ENCODE measurements at places on chromosomes 1 and 21.

DNA sequence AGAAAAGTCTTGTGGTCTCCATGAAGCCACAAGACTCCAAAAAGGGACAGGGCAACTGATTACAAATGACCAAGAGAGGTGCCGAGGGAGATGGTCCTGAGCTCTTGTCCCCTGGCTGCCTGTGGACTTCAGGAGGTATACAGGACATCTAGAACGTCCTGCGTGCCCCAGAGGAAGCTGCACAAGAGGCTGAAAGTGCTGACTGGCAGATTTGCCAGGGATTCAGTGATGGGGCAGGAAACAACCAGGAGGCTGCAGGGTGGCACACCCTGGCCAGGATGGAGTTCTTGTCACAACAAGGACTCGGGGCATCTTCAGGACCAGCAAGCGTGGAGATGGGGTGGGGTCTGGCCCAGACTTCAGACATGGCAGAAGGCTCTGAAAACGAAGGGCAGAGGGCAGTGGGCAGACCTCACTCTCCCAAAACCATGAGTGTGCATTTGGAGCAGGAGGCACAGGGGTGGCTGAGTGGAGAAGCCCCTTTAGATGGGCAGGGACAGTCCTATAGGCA, 13.4 kb upstream of the PKP1 start:
- no peak for DNase-seq

DNA sequence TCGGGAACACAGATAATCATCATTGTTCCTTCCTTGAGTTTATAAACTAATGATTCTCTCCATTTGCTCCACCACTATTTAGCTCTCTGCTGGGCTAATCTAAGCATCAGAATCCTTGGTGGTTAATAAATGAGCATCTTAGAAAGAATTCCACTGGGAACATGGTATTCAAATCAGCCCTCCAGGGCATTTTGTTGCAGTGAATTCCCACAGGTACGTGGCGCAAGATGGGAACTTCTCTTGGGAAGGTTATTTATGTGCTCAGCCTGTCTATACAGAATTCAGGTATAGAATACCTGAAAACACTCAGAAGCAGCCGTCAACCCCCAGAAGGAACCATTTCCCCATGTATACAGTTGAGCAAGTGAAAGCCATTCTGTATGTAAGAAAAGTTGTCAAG, 131.5 kb downstream of the NTNG1 start:
- DNase-seq, result no peak

DNA sequence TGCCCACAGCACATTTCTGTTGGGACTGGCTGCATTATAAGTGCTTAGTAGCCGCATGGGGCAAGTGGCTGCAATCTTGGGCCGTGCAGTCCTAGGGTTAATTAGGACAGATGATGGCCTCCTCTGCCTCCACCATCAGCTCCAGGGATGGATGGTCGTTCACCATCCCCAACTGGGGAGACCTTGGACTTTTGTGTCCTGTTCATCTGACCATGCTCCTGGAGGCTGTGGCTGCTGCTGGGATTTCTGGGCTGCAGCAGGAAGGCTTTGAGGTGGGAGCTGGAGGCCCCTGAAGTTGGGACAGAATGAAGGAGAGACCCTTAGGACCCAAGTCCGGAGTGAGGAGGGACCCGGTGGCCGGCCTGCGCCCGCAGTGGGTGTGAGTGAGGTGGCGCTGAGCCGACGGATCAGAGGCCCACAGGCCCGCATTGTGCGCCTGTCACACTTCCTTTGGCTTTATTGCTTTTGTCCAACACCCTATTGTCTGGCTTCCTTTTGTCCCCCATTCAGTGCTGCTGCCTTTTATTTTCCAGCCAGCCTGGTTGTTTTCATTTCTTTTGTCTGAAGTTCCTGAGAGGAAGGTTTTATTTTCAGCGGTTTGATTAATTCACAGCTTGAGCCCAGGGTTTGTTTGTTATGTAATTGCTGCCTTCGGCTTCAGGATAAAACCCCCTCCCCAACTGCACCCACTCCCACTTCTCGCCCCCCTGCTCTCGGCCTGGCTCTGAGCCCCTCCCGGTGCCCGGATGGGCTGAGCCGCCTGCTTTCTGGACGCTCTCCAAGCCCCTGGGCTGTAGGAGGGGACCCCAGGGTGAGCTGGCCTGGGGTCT, 35.6 kb downstream of the SOX13 start:
- no peak for DNase-seq

GRCh38 chr1:50421768-50422674, 1.2 kb downstream of the DMRTA2 start:
- no peak for DNase-seq

DNA sequence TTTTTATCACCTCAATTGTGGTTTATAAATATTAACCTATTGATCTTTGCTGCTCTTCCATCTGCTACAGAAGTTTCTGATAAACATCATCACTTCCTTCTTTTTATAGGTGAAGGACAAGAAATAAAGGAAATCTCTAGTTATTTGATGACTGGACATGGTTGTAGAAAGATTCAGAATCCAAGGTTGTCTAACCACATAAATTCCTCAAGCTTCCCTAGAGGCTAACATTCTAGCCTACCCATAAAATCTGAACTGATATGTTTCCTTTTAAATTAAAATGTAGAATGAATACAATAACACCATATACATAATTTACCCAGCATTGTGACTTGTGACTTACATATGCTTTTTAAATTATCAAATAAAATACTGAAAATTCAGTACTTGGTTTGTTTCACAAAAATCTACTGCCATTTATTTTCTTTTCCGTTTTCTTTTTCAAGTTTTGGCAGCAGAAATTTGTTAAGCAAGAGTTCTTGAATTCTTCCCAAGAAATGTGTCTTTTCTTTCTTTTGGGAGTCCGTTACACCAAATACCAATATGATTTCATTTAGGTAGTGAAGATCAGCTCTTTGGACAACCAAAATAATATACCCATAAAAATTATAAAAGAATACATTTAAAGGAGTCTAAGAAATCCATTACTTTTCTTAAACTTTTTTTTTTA, 513.2 kb upstream of the ADGRL2 start:
- DNase-seq, result no peak

DNA sequence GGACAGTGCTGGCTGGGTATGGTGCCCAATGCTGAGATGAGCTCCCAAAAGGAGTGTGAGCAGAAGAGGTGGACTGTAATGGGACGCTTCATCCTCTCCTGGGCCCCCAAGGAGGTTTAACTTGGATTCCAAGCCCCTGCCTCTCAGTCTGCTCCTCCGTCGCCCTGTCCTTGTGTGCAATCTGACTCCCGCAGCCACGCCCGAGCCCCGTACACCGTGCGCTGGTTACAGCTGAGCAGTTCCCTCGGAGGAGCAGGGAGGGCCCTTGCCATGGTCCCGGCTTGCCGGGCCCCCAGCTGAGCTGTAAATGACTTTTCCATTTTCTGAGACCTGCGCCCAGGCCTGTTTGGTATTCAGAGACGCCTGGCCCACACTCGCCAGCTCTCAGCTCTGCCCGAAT, 53.7 kb downstream of the PAX7 start:
- DNase-seq, result no peak

DNA sequence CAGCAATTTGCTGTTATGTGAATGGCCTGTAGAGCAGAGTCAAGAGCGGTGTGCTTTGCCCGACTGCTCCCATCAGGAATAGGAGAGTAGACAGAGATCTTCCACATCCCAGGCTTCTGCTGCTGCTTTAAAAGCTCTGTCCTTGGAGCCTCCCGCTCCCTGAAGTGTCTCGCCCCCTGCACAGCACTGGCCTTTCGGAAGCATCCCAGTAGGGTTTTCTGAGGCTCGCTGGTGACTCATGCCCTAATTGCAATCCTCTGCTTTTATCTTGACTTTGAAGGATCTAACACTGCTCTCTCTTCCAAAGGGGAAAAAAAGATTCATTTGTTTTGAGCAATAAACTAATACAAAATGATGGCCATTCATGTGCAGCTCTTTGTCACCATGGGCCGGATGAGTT, 13.3 kb upstream of the CD101 start:
- no peak for DNase-seq

DNA sequence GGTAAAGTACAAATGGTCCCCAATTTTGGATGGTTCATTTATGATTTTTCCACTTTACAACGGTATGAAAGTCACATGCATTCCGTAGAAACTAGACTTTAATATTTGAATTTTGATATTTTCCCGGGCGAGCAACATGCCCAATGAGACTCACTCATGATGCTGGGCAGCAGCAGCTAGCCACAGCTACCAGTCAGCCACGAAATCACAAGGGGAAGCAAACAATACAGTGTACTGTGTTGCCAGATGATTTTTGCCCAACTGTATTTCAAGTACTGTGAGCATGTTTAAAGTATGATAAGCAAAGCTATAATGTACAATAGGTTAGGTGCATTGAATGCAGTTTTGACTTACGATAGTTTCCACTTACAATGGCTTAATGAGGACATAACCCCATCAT, 266.8 kb downstream of the VAV3 start:
- DNase-seq, result no peak

GRCh38 chr1:204314893-204315658, 44.7 kb downstream of the PLEKHA6 start:
- DNase-seq, result no peak

DNA sequence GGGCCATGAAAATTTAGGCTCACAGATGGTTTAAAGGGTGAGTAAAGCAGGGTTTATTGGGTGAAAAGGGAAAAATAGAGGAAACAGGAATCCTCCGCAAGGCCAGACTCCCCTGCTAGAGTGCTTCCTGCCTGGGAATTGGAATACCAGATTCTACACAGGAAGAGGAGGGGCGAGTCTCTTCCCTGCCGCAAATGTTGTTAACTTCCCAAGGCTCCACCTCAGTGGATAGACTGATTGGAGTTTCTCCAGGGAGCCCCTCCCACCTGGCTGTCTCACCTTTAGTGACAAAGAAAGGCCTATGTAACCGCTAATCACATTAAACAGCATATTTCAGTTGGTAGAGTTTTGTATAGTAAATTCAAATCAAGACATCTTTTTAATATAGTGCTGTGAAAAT, 1450.1 kb downstream of the KCNT2 start:
- no peak for DNase-seq

DNA sequence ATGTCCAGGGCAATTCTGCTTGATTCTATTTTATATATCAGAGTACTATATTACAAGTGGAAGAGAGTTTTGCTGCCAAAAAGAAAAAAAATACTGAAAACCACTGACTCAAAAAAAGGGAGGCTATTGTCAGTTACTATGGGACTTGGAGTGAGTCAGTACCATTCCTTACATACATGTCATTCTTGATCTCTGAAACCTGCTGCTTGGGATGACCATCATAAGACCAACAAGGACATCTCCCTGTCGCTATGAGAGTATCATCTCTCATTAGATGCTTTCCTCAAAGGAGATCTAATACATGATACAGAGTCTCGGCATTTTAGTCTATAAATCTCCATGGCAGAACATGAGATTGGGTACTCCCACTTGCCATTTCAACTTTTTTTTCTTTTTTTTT, 11.8 kb upstream of the INPP5B start:
- no peak for DNase-seq

- no peak for DNase-seq
These were observed 166.7 kb downstream of the SIPA1L2 start for GRCh38 chr1:232463225-232463624.

- DNase-seq, result peak; percentile 1
These were observed 32.5 kb downstream of the LRRC3 start for GRCh38 chr21:44487831-44488230.

GRCh38 chr1:68370101-68370915, 79.4 kb downstream of the RPE65 start:
- no peak for DNase-seq

- no peak for DNase-seq
These were observed 545.9 kb downstream of the SMYD3 start for GRCh38 chr1:245961137-245961540.

GRCh38 chr1:215118081-215118480, 35.5 kb downstream of the KCNK2 start:
- no peak for DNase-seq

DNA sequence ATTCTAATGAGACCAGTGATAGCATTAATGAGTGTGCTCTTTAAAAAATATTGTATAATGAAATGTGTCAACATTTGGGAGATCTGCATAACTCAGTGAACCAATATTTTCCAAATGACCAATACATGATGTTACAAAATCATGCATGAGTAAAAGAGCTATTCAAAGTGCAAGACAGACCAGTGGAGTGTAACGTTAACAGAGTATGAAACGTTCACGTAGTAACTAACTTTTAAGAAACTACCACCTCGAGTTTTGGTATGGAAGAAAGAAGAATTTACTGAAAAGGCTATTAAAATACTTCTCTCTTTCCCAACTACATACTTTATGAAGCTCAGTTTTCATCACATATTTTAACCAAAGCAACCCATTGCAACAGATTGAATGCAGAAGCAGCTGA, 9.6 kb upstream of the SLC6A9 start:
- no peak for DNase-seq

- DNase-seq, result peak; percentile 80
These were observed 10.0 kb downstream of the LRRC53 start for GRCh38 chr1:74502432-74502831.

DNA sequence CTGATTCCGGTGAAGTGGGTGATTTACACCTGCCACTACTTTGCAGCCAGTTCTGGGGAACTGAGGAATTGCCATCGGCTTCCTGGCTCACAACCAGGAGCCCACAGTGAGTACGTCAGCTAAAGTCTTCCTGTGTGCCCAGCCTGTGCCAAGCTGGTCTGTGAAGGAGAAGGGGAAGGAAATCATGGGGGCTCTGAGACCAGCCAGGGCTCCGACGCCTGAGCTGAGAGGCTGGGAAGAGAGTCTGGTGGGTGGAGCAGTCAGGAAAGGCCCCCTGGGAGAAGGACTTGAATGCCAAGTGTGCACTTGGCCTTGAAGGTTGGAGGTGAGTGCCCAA, 1.2 kb downstream of the LURAP1 start:
- no peak for DNase-seq

GRCh38 chr1:243495442-243496186, 239.8 kb downstream of the SDCCAG8 start:
- peak; percentile 42 for DNase-seq

DNA sequence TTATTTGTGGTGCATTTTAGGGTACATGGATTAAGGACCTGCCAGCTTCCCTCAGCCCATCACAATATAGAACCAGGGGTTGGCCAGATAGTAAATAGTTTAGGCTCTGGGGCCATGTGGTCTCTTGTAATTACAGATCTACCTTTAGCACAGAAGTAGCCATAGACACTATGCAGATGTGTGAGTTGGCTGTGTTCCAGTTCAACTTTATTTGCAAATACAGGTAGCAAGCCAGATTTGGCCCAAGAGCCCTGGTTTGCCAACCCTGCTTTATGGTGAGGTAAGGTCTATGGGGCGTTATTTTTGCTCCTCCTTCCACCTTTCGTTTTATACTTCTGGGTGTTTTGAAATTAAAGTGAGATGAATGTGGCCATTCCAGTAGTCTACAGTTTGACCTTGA, 48.7 kb downstream of the MRPS6 start:
- no peak for DNase-seq

DNA sequence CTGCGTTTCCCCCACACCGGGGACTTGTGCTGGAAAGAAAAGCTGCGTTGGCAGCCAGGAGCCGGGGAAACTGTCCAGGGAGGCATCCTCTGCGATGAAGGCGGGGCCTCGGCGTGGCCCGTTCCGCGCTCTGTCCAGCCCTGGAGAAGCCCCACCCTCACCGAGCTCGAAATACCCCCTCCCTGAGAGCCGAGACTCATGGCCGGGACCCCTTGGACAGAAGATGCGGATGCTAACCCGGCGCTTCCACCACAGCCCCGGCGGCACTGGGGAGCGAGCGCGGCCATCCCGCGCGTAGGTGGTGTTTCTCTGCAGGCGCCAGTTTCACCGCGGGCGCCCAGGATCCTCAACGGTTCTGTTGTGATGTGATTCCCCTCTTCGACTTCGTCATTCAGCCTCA, 31.6 kb downstream of the PDE9A start:
- DNase-seq, result no peak
